T47D (cell line): ENCODE measurements at places on chromosomes 12 and 14.

GRCh38 chr12:107560165-107560898 lies 125.3 kb upstream of the PWP1 start:
- no peak for DNase-seq

DNA sequence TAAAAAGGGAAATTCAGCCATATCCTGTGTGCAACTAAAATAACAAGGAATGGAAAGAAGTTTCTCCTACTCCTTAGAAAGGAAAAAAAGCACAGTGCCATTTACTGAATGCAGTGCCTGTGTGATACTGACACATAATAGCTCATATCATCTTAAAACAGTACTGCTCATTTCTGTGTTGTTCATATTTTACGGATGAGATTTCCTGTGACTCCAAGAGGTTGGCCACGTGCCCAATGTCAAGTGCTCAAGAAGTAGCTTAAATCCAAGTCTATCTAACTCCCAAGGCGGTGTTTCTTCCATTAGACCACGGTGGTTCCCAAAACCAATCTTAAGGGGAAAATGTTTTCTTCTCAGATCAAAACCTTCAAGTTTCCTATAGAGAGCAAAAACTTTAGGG lies 20.0 kb downstream of the MAP3K9 start:
- no peak for DNase-seq

DNA sequence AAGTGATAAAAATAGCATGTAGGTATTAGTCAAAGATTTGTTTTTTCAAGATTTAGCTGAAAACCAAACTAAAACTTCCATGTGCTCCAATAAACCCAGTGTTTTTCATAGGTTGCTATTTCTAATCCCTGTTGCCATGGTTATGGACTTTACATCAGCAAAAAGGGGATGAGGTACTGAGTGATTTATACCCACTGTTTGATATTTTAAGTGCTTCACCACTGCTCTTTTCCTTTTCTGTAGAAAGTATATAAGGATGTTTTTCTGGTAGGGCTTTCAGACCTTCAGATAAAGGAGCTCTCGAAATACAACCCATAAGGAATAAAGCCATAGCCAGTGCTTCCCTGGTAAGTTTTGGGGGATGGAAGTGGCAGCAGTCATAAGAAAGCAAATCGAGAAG lies at the start of gene OTOGL:
OTOGL (plus strand) TSS at position 279 of the 400 bp plus-strand sequence. CDS start 109,895 bp downstream, outside the sequence.
- no peak for DNase-seq

- no peak for DNase-seq
Observed at GRCh38 chr12:93982771-93983315, 165.5 kb upstream of the PLXNC1 start.

DNA sequence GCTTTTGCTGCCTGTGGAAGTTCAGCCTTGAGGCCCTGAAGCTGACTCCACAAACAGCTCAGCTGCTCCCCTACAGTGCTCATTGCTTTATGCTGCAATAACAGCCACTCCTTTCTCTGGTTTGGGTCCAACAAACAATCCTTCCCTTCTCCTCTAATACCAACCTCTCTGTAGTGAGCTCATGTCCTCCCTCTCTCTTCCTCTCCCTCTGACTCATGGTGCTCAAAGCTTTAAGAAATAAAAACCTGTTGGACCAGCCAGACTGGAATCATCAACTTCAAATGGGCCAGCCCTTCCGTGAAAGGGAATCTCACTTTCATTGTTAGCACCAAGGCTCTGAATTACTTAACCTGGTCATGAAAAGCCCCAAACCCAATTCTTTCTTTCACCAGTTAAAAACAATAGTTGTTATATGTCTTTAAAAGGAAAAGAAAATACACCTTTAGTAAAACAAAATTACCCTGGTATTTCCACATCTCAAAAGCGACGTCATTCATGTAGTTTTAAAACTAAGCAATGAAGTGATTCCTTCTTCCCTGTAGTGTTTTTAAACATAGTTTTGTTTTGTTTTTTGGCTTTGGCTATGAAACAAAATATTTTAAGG lies 126.4 kb downstream of the DUSP6 start:
- DNase-seq, result peak; percentile 98

DNA sequence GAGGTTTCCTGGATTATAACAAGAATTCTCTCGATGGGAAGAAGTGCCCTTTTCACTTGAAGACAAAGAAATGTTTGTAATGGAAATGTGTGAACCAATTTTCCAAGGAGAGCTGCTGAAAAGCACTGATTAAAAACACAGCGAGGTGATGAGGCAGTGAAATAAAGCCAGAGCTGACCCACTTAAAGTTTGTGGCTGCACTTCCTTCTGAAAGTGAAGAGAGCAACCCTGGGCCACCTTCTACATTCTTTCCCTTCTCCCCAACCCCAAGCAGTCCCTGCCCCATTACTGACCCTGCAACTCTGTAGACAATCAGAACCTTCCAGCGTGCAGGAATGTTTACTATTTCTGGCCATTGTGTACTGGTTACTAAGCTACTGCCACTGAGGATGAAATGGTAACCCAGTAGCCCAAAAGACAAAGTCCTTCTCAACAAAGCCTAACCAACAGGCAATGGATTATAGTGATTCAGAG lies 173.9 kb downstream of the TTC7B start:
- no peak for DNase-seq

GRCh38 chr14:60805841-60806430 lies 71.4 kb downstream of the MNAT1 start:
- DNase-seq, result no peak

DNA sequence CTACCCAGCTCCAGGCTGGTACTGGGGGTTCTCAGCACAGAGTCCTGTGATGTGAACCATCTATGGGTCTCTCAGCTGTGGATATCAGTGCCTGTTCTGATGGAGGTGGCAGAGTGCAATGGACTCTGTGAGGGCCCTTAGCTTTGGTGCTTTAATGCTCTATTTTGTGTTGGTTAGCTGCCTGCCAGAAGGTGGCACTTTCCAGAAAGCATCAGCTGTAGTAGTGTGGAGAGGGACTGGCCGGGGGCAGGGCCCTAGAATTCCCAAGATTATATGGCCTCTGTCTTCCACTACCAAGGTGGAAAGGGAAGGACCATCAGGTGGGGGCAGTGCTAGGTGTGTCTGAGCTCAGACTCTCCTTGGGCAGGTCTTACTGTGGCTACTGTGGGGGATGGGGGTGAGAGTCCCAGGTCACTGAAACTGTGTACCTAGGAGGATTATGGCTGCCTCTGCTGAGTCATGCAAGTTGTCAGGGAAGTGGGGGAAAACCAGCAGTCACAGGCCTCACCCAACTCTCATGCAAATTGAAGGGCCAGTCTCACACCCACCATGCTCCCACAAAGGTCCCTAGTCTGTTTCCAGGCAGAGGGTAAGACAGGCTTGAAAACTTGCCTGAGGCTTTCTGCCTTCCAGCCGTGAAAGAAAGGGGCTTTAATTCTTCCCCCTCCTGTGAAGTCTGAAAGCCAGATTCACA lies 878.1 kb downstream of the C12orf50 start:
- no peak for DNase-seq

DNA sequence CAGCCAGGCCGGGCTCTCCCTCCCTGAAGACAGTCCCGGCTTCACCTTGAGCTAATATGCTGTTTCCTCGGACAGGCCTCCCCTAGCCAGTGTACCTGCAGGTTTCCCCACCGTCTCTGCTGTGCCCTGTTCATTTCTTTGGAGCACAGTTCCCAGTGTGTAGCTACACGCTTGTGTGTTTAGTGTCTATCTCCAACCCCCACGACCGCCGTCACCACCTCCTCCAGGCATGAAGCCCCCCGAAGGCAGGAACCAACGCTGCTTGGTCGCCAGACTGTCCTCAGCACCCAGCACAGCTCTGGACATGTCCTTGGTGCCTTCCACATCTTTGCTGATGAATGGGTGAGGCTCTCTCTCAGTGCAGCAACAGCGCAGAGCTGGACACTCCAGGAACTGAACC lies 26.2 kb upstream of the PLEKHG6 start:
- no peak for DNase-seq

GRCh38 chr14:99253890-99254289 lies 18.1 kb downstream of the BCL11B start:
- DNase-seq, result no peak

DNA sequence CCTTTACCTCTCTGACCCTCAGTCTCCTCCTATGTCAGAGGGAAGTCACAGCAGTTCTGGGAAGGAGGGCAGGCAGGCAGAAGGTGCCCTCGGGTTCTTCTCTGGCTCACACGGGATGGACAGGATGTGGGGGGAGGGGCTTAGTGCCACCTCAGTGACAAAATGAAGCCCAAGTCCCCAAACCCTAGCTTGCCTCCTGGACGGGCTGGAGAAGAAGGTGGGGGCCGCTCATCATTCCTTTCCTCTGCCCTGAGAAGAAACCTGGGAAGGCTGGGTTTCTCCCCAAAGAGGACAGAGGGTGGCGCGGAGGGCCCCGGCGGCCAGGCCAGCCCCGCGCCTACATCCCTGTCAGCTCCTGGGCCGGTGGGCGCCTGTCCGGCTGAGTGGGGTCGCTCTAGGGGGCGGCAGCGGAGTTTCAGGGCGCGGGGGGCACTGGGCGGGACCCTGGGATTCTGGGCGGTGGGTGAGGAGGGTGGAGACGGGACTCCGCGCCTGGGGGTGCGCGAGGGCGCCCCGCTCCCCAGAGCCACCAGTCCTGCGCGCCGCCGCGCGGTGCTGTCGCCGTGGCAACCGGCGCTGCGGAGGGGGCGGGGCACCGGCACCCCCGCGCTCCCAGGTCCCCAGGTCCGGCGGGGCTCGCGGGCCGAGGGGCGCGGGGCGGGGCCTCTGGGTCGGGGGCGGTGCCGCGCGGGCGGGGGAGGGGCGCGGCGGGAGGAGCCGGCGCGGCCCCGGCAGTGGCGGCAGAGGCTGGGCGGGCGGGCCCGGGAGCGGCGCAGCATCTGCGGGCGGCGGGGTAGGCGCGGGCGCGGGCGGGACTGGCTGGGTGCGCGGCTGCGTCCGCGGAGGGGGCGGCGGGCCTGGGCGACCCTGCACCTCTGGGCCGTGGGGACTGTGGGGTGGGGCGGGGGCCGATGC lies at the start of gene TMEM121:
TMEM121 (plus strand) TSS at position 723 of the 915 bp plus-strand sequence. CDS start 2,252 bp downstream, outside the sequence.
- peak; percentile 55 for DNase-seq

DNA sequence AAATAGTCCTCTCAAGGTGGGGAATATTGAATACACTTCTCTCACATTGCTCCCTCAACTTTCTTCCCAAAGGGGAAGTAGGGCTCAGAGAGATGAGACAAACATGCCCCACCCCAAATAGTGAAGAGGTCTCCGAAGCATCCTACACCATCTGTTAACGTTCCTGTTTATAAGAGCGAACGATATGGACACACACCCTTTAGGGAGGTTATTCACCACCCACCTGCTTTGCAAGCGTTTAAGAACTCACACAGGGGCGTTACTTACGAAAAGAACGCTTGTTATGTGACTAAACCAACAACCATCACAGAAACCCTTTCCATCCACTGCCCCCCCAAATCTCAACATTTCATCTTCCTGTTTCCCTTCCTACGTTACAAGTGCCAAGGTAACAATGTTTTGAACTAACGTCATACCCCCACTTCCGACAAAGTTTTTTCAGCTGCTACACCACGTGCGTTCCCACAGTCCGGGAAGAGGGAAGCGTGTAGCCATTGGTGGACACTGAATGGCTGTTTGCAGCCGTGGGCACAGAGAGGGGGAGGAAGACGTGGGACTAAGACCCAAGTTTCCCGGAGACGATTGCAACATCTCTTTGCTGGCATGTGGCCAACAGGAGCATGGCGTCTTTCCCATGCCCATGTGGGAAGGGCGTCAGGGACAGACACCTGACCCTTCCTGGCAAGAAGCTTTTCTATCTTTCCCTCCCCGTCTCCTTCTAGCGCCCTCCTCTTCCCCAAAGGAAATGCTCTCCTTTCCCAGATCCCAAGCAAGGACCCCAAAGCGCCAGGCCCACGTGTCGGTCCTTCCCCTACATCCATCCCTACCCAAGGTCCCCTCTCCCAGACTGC lies 1.2 kb downstream of the YBX3 start:
- peak; percentile 87 for DNase-seq

DNA sequence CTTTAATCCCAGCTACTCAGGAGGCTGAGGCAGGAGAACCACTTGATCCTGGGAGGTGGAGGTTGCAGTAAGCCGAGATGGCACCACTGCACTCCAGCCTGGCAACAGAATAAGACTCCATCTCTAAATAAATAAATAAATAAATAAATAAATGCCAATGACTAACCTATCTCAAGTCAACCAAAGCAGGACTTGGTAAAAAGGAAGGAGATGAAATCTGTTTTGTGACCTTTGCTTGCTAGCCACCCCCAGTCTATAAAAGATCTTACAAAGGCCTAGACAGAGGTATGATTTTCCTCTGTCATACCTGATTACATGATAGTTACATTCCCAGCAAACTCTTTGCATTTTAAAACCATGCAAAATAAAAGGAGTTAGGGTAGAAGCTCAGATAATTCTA lies 13.5 kb upstream of the METTL17 start:
- DNase-seq, result no peak

- no peak for DNase-seq
Observed at GRCh38 chr12:77734214-77734883, 96.3 kb upstream of the NAV3 start.

GRCh38 chr12:11755302-11755930 lies 105.9 kb downstream of the ETV6 start:
- DNase-seq, result no peak

DNA sequence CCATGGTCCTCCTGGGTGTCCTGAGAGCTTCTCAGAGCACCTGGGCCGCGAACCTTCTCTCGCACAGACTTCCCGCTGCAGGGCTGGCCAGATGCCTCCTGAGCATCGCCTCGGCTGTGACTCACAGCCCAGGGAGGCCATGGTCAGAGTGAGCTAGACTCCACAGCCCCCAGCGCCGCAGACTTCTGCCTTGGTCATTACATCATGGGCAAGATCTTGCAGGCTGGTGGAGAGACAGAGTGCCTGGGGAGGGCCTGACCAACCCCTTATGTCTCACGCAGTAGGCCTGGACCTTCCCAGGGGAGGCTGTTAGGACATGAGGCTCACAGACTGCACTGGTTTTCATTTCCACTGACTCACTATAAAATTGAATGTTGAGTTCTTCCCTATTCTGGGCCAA lies 41.8 kb downstream of the SMOC1 start:
- DNase-seq, result no peak

DNA sequence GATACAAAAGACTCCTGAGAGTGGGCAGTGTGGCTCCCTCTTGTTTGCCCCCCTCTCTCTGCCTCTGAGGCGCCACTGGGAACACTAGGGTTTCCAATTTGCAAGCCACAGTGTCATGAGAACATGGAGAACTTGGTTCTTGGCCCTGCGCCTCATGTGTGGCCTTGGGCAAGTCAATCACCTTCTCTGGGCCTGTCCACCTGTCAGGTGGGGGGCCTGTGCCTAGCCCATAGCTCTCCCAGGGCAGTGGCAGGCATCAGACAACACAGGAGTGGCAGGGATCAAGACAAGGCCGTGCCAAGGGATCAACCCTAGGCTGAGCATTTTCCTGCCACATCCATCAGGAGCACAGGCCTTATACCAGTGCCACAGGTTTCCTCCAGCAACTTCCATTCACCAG lies 185.3 kb downstream of the CALM1 start:
- no peak for DNase-seq

- DNase-seq, result no peak
Observed at GRCh38 chr12:88468581-88468980, 111.7 kb downstream of the KITLG start.

GRCh38 chr14:75392686-75393641 lies 34.9 kb upstream of the JDP2 start:
- DNase-seq, result no peak

DNA sequence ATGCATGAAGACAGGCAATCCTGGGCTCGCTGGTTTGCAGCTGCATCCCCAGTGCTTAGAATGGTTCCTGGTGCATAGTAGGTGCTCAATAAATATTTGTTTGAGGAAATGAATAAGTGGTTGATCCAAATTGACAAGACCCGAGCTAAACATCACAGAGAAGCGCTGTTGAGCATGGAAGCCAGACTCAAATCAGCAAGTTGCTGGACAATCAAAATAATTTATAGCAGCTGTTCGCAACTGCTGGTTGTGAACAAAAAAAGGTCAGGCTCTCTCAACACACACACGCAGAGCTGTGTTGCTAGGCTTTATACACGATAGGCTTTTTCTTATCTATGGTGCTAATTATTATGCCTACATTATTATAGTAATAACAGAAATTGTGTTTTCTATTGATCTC lies 190.2 kb downstream of the TBX5 start:
- no peak for DNase-seq
